ENCODE measurements at places on chromosomes 2 and 18.

GRCh38 chr2:201793631-201794030 lies 12.7 kb upstream of the CDK15 start:
- no peak for DNase-seq

DNA sequence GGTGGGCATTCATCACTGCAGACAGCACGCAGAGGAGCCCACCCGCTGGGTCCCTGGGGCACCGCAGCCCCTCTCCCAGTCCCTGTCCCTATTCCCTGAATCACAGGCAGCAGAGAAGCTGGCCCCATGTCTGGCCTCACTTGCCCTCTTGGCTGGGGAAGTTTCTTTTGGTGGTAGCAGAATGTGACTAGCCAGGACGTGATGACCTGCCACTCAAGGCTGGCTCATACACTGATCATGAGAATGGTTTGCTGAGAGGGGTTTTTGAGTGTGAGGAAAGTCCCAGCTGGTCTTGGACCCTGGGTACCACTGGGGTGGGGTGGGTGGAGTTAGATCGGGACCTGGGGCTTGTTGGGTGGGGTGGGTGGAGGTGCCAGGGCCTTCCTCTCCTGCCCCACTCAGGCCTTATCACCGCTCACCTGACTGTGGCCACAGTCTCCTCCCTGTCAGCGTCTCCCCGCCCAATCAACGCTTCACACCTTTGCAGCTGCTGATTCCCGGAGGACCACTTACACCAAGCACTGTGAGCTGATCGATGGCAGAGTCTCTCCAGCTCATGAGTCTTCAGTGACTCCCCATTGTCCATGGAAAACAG lies 28.9 kb upstream of the FOSL2 start:
- DNase-seq = no peak

- no peak for DNase-seq
These were observed 797.1 kb downstream of the SLC4A3 start for GRCh38 chr2:220424561-220424960.

GRCh38 chr2:229731916-229732315 lies 17.6 kb upstream of the DNER start:
- no peak for DNase-seq

GRCh38 chr2:7030810-7031209 lies 113.6 kb downstream of the RNF144A start:
- no peak for DNase-seq

- DNase-seq = no peak
These were observed 52.7 kb downstream of the SPRED2 start for GRCh38 chr2:65379721-65380171.

DNA sequence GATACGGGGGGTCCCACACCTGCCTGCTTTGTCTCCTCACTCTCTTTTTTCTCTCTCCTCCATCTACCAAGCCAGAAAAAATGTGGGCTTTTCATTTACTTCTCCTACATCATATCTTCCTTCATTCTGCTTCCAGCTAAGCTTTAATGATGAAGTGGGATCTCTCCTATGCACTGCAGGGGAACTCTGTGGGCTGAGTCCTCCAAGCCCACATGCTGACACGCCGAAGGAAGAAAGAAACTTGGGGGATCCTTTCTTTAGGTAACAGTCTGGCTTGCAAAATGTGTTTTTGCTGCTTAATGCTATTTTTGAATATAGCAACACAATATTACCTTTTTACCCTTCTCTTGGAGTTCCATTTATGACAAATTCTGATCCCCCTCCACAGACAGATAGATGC lies 33.6 kb upstream of the YWHAQ start:
- DNase-seq = no peak

DNA sequence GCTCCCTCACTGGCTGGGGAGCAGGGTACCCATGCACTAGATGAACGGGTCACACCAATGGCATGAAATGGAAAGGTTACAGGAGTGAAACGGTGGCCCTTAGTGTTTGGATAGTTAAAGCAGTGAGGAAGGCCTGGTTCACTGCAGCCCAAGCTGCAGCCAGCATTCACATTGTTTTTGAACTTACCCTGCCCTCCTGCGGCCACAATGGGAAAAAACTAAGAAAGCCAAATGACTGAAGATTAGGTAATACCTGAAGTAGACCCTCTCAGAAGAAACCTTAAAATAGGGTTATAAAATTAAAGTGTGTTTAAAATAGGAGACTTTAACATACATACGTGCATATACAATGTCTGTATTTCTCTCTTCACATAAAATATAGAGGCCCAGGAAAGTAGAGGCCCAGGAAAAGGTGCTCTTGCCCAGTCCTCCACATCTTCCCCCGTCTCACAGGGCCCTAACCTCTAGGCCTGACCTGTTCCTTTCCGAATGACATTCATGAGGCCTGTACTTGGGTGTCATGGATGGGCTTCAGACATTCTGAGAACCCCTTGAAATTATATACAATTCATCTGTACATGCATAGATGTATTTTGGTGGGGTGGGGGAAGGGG lies 33.3 kb downstream of the DOK1 start:
- DNase-seq = peak; percentile 93

- DNase-seq = no peak
These were observed 186.8 kb downstream of the RDH14 start for GRCh38 chr2:18373664-18374063.

- DNase-seq = no peak
These were observed 137.6 kb upstream of the SPATS2L start for GRCh38 chr2:200168641-200169555.

All from Karpas-422 (cell line).